MCF 10A (cell line): ENCODE measurements at places on chromosomes 6 and 20.

DNA sequence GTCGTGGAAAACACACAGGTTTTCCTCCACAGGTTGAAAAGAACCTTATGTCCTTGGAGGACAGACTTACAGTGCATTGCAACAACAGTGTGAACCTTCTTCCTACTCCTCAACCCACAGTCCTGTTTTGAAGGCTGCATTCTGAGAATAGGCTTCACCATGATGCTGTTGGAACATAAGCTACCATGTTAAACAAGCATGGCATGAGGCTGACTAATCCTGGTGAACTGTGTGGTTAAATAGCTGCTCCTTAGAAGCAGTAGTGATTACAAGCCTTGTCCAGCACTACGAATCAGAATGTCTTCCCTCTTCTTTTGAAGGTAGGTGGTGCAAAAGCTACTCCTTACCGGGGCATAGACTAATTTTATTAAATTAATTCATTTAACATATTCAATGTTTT lies 368.5 kb upstream of the EPHA7 start:
- no peak for DNase-seq

DNA sequence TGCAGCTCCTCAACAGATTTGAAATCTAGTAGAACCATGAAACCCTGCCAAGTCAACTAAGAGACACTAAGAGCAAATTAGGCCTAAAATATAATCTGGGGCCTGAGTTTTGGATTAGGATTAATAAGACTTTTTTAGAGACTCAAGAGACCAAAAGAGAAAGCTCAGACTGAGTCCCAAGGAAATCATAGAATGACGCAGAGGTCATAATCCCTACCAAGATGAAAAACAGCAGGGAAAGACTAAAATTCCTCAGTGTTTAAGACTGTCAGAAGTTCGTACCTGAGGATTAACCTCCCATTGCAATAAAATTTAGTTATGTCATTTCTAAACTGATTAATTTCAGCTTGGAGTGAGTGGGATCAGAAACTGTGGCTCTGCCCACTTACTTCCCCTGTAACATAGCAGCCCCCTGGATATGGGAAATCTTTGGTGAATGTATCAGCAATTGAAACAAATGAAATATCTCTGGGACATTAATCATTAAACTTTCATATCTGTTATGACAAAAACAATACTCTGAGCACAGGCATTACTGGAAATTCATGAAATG lies 200.3 kb downstream of the EDN1 start:
- no peak for DNase-seq

DNA sequence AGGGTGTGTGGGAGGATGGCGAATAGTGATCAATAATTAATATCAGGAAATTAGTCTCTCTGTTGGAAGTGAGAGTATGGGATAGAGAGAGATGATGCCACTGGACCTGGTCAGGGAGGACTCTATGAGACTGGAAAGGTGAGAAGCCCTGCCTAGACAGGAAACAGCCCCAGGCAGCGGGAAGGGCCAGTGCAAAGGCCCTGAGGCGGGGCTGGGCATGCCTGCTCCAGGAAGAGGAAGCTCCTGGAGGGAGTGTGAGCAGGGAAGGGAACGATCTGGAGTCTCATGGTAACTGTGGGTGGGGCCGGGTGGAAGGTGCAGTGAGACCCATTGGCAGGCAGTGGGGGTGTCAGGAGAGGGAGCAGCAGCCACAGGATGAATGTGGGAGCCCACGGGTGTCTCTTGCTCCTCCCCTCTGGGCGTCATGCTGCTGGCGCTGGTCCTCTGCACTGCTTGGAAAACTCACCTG lies 1.8 kb upstream of the CST3 start:
- DNase-seq = no peak

GRCh38 chr20:19628570-19629134 lies 129.4 kb upstream of the RIN2 start:
- DNase-seq = peak; percentile 87

- DNase-seq = no peak
Observed at GRCh38 chr20:9467995-9468394, 46.4 kb upstream of the LAMP5 start.

DNA sequence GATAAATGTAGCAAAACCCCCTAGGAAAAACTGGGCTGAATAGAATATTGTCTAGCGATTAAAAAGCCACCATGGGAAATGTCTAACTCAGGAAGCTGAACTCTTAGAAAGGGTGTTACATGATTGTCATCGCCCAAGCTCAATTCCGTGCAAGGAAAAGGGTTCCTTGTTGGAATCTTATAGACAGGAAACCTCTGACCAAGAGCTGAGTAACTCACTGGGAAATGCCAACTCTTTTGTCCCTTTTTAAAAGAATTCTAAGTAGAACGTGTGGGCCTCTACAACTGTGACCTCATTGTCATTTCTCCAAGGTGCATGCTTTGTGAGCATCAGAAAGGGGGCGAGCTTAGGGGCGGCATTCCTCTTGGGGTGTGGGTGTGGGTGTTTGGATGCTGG lies 88.1 kb downstream of the SYNJ2 start:
- no peak for DNase-seq

DNA sequence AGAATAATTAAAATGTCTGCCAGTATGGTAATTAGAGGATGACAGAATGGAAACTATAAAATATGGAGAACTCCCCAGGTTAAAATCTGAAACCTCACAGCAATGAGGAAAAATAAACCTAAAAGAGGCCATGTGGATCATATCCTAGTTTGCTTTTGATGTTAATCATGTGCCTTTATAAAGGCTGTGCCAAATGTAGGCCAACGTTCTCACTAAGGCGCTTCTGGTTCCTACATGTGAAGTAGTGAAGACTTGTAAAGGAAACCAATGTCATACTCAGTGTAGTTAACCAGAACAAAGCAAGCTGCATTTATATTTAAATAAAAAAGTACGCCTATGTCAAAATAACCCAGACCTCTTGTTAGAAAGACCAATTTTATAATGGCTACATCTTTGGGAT lies 113.7 kb upstream of the FAM184A start:
- no peak for DNase-seq
